ENCODE measurements at places on chromosomes 11 and 22.

DNA sequence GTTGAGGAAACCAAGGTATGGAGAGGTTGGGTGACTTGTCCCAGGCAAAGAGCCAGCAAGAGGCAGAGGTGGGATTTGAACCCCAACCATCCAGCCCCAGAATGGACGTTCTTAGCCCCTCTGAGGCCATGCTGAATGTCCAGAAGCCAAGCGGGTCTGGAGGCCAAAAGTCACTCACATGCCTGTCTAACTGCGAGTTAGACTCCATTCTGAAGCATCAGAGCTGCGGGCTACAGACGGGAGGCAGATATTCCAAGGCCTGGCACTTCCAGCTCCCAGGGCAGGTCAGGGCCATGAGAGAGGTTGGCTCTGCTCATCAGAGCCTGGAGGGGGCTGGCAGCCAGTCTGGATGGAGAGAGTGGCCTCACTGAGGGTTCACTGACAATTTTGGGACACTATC lies 616.5 kb downstream of the BRD1 start:
- DNase-seq = no peak

DNA sequence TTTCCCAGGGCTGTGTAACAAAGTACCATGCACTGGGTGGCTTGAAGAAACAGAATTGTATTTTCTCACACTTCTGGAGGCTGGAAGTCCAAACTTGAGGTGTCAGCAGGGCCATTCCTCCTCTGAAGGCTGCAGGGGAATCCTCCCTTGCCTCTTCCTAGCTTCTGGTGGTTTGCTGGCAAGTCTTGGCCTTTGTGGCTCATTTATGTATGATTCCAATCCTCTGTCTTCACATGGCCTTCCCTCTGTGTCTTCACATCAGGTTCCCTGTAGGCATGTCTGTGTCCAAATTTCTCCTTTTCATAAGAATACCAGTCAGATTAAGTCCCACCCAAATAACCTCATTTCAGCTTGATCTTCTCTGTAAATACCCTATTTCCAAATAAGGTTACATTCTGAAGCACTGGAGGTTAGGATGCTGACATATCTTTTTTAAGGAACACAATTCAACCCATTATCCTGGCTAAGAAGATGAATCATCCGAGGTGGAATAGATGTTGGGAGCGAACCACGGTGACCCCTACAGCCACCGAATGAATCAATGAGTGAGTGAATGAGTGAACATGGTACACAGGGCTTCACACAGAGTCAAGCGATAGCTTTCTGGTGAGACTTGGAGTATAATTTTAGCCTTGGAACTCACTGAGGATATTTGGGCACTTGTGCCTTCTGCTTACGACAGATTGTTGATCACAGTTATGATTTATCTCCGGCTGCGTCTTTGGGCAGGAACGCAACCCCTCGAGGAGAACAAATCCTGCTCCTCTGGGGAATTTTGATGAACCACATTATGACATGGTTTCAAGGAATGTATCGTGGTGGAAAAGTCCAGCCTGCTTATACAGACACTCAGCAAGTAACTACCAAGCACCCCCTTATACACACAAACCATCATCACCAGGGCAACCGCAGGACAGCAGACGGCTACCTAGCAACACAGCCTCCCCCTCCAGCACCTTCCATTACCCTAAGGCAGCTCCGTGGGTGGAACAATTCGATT lies 34.3 kb upstream of the MICAL2 start:
- DNase-seq = no peak

GRCh38 chr22:39601180-39601535 lies 30.6 kb downstream of the CACNA1I start:
- DNase-seq = no peak

- no peak for DNase-seq
These were observed 55.0 kb upstream of the PTH start for GRCh38 chr11:13550761-13551160.

DNA sequence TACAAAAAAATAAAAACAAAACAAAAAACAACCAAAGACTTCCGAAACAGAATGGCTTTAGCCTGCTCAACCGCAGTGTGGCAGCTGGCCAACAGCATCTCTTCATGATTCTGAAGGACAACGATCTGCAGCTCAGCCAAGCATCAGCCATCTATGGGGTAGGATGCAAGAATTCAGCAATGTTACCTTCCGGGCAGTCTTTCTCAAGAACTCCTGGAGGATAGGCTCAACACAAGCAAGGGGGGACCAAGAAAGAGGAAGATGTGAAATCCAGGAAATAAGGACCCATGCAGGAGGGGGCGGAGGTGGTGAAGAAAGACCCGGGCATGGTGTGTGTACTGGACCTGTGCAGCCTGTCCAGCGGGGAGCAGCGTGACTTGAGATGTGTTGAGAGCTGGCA lies 3.5 kb upstream of the TSPO start:
- peak; percentile 86 for DNase-seq

Measured in hematopoietic multipotent progenitor cell treated with erythropoietin and hydrocortisone succinate and interleukin-3 and kit ligand, for 4 days (in vitro differentiated cells).